ENCODE measurements at places on chromosomes 2 and 18.
A peak's percentile ranks its signal among the peaks of the same experiment; 100 is the strongest.

DNA sequence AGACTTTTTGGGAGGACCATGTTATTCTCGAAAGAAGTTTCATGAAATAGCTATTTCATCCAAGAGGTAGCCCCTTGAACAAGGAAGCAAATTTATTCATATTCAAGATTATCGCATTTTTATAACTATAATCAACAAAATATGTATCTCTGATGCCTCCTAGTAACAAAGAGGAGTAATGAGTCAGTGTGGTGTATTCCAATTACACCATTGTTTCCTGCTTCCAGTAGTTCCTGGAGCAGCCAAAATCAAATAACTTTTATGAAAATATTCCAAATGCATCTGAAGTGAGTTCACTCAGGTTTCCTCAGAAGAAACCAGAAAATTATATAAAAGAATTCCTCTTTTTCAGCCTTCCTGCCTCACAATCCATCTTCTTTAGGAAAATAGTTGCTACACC is 43.0 kb downstream of the ANKRD36B start:
- DNase-seq: no peak

GRCh38 chr2:129179199-129179598 is 800.3 kb upstream of the RAB6C start:
- DNase-seq: no peak

- peak; percentile 2 for DNase-seq
Observed at GRCh38 chr2:186862869-186863709, 14.1 kb upstream of the ZSWIM2 start.

DNA sequence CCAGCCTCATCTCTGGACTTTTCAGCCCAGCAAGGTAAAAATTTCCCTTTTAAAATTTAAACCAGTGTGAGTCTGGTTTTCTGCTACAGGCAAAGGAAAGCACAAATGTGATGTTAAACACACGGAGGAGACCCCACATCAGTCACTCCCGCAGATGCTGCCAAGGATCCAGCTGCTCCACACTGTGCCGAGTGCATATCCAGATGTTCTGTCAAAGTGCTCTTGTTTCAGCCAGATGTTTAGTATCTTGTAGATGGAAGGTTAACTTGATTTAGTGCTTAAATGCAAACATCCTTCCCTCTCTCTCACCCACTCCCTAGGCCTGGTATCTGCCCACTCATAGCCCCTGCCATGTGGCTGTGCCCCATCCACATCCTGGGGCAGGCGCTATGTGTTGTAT is 15.8 kb upstream of the ATOH8 start:
- no peak for DNase-seq

DNA sequence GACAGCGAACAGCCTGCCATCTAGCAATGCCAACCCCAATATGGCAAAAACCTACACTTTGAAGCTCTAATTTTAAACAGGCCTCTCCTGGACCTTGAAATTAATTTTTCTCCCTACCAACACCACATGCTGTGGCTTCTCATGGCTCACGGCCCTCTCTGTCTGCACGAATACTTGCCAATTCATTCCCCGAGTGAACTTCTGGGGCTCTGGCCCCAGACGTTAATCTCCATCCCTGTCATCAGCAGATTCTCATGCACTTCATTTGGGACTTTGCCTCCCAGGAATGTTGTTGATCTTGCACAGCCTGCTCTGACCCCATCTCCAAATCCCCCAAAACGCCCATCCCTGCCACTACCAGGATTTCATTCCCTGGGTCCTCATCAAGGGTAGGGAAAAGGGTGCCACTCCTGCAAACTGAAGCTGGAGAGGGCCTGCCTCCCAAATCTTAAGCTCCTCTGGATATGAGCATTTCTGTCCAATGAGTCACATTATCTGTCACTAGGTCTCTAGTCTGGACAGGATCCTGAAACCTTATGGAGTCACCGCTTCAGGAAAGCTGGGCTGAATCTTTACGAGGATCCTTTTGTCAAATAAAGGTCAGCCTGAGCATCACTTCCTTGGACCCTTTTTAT is 10.4 kb downstream of the FIGLA start:
- DNase-seq: no peak

DNA sequence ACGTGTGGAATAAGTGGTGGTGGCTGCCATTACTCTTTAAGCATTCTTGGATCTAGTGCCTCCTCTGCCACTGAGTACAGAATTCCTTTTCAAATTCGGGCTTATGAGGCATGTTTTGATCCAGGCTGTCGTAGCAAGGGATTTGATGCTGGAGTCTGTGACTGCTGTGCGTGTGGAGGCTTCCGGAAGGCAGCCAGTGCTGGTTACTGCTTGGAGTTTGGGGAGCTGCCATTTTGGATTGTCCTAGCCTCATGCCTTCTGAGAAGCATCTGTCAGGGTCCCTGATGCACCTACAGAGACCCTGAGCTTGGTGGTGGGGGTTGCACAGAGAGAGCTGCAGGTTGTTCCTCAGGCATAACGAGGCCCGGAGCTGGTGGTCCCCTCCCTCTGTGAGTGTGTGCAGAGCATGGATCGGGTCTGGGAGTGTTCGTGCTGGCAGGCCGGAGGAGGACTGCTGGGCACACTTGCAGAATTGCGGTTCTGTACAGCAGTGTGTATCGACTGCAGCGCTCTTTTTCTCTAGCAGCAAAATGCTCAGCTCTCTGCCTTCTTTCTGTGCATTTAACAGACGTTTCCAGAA is 7.7 kb downstream of the HPCAL1 start:
- no peak for DNase-seq

- DNase-seq: no peak
Observed at GRCh38 chr2:216925636-216926366, 65.9 kb upstream of the TNP1 start.

- peak; percentile 82 for DNase-seq
Observed at GRCh38 chr2:120224735-120225548, 1.7 kb upstream of the TMEM185B start.

DNA sequence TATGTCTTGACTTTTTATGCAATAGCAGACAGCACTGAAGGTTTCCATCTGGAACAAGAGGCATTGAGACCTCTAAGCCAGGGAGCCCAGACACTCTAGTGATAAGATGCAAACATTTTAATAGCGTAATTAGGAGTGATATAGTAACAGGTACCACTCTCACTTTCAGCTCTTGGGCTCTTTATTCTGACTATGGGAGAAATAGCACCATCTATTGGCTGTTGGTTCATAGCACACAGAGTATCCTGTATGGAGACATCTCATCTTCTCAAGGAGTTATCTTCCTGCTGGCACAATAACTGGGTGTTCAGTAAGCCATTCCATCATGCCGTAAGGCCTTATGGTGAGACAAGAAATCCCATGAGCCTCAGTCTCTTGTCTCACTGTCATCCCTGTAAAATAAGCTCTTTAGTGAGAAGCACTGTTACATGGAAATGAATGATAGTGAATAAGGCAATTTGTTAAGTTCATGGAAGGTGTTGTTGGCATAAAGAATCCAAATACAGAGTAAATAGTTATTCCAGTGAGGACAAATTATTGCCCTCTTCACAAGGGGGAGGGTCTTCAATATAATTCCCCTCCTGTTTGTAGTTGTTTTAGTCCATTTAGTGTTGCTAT is 48.3 kb downstream of the THUMPD2 start:
- peak; percentile 37 for DNase-seq

- no peak for DNase-seq
Observed at GRCh38 chr2:104164721-104165252, 689.1 kb upstream of the POU3F3 start.

- peak; percentile 32 for DNase-seq
Observed at GRCh38 chr2:108417254-108417653, 31.8 kb upstream of the GCC2 start.

GRCh38 chr2:241282555-241282954 is 32.9 kb downstream of the HDLBP start:
- DNase-seq: no peak

DNA sequence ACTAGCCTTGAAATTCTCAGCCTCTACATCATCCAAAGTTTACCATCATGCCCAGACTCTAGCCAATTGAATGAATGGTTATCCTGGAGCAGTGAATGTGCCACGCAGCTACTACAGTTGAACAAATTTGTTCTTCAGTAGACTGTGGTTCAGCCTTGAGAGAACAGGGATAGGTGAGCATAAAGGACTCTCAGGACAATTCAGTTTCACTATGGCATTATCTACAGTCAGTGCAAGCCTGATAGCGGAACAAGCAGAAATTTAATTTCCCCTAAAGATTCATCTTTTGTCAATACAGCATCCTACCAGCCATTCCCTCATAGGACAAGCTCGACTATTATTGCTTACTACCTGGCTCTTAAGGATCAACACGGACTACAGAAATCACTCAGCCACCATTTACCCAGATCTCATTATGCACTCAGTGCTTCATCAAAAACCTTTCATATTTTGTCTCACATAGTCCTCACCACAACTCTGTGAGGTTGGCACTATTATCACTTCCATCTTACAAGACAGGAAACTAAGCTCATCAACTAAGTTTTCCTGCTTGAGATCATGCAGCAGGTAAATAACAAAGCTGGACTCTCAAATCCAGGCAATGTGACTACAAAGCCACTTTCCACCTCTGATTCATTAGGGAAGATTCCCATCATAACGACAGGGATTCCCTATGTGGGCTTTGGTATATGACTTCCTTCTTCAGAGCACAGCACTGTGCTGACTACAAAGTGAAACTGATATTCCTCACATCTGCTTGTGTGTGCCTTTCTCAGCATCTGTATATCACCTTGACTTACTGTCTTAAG is 181.5 kb upstream of the ACVR2A start:
- DNase-seq: no peak

- peak; percentile 17 for DNase-seq
Observed at GRCh38 chr18:37430357-37431076, 135.1 kb downstream of the CELF4 start.
